ENCODE measurements at places on chromosomes 16 and 17.
A peak's percentile ranks its signal among the peaks of the same experiment; 100 is the strongest.

DNA sequence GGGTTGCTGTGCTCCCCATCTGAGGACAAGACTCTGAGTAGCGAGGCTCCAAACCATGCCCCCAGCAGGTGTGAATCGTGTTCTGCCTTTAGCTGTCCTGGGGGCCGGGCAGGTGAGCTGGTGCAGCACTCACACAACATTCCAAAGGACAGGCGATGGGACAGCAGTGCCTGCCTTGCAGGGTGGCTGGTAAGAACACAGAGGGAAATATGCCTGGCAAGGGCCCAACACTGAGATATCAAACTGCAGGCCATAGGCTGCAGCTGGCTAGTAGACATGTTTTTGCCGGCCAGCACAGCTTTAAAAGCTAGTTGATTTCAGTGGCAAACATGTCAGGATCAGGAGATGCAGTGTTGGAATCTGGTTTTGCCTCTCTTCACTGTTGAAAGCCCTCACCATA is 23.6 kb downstream of the CLEC16A start:
- DNase-seq = no peak

- DNase-seq = peak; percentile 28
Observed at GRCh38 chr17:80475910-80476876, at the start of gene NPTX1. TSS of gene NPTX1 (minus strand) at chr17:80476607. CDS start at chr17:80476446, 161 bp downstream.

DNA sequence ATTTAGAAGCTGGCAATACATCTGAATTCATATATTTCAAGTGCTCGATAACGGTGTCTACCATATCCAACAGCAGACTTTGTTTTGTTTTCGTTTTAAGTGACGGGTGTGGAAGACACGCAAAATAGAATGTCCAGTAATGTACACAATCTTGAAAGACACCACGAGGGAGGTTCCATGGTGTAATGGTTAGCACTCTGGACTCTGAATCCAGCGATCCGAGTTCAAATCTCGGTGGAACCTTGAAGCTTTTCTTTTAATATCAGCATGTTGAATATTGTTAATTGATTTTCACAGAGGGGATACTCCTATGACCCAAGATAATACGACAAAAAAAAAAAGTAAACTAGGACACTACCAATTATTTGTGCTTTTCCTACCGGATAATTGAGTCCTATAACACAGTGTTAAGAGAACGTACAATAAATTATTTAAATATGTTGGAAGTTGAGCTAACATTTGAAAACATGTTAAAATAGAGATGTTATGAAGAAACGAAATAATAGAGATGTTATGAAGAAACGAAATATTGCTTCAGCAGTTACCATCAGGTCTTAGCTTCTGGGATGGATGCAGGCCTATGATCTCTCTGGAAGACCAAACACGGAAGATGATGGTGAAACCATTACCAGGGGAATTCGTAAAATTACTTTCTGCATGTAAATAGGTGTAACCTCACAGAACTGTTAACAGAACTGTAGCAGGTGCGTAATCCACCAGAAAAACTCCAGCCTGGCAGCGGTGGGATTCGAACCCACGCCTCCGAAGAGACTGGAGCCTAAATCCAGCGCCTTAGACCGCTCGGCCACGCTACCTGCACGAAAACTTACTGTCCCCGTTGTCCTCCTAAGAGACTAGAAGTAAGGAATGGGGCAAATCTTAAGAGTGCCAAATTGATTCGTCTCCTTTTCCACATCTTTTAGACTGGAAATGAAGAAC is 1.5 kb upstream of the ALOXE3 start:
- DNase-seq = peak; percentile 79

DNA sequence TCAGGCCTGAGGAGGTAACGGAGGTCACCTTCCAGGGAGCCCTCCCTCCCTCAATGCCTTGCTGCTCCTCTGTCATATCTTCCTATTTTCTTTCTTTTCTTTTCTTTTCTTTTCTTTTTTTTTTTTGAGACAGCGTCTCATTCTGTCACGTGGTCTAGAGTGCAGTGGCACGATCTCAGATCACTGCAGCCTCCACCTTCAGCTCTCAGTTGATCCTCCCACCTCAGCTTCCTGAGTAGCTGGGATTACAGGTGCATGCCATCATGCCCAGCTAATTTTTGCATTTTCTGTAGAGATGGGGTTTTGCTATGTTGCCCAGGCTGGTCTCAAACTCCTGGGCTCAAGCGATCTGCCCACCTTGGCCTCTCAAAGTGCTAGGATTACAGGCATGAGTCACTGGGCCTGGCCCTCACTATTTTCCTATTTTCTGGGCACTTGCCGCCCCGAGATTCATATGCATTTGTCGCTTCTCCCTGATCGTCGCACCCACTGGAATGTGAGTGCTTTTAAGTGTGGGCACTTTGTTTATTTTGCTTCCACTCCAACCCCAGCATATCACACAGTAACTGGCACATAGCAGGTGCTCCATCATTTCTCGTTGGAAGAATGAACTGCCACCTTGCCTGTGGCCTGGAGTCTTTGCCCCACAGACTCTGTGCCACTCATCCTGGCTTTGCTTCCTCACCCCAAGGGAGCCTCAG is 31.7 kb downstream of the CPNE2 start:
- peak; percentile 48 for DNase-seq

- peak; percentile 86 for DNase-seq
Observed at GRCh38 chr17:82205720-82206508, 6.7 kb downstream of the CCDC57 start.

- DNase-seq = no peak
Observed at GRCh38 chr16:51658531-51658930, 507.5 kb upstream of the SALL1 start.

DNA sequence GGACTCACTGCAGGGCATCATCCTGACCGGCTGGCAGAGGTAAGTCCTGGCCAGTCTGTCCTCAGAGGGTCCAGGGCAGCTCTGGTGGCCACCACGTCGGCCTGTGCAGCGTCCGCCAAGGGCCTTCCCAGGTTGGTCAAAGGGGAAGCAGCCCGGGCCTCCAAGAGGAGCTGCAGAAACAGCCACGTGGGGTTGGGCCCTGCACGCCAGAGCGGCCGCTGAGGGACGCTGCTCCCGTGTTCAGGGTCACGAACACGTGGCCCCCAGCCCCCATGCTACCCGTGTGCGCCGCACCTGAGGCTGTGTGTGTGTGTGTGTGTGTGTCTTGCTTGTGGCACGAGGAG is 13.3 kb downstream of the CYBC1 start:
- no peak for DNase-seq

DNA sequence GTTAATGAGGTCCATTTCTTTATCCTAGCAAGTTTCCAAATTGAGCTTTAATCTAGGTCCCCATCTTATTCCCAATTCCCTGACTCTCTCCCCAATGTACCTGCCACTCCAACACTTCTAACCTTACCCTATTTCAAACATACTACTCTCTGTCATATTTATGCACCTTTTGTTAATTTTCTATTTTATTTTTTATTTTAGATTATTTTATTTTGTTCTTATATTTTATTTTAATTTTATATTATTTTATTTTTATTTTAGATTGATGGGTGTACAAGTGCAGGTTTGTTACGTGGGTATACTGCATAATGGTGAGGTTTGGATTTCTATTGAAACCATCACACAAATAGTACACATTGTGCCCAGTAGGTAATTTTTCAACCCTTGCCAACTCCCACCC is 333.9 kb upstream of the ERCC4 start:
- no peak for DNase-seq

DNA sequence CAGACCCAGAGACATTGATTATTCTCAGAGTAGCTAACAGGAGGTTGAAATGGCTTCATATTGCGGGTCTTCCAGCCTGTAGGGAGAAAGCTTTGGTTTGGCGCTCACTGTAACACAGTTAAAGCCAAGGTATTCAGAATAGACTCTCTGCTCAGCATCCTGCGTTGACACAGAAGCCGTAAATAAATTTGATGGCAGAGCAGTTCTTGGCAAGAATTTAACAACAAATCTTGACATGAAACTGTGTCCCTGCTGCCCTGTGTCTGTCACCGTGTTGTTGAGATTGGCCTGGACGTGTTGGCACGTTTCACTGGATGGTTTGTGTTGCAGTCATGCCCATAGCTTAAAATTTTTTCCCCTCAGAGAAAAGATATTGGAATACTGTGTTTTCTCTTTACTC is 359.6 kb downstream of the SNX29 start:
- no peak for DNase-seq

- DNase-seq = no peak
Observed at GRCh38 chr17:4038076-4038475, 73.8 kb upstream of the ATP2A3 start.

GRCh38 chr16:64452446-64452845 is 669.4 kb downstream of the CDH11 start:
- DNase-seq = no peak

- peak; percentile 60 for DNase-seq
Observed at GRCh38 chr17:39867084-39867879, 720 bp upstream of the ZPBP2 start.

GRCh38 chr16:78522327-78522726 is 422.9 kb downstream of the WWOX start:
- DNase-seq = no peak

DNA sequence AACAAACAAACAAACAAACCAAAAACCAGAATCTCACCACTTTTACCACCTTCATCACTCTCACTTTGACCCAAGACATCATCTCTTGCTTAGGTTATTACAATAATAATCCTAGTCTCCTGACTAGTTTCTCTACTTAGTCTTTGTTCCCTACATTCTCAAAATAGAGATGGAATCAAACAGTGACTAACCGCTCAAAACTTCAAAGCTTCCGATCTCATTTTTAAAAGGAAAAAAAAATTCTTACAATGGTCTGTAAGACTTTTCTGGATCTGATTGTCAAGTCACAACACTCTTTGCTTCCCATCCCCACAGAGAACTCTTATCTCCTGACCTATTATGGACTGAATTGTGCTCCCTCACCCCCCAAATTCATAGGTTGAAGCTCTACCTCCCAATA is 60.9 kb downstream of the SPAG9 start:
- no peak for DNase-seq

DNA sequence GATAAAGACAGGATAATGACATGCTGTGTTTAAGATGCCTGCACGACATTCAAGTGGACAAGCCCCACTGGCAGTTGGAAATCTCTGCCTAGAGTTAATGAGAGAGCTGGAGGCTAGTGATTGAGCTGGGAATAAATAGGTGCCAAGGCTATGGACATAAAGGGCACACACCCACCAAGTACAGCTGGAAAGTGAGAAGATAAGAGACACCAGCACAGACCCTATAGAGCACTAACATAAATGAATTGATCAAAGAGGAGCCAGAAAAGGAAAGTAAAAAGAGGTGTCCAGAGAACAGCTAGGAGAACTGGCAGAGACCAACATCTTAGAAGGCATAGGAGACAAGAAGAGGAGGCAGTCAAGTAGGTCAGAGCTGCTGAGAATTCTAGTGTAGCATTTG is 101.2 kb downstream of the YPEL2 start:
- DNase-seq = no peak

GRCh38 chr17:2928294-2928890 is 132.2 kb downstream of the RAP1GAP2 start:
- no peak for DNase-seq

- DNase-seq = peak; percentile 63
Observed at GRCh38 chr16:3149630-3150345, 15.0 kb downstream of the ZNF213 start.

- no peak for DNase-seq
Observed at GRCh38 chr17:43536236-43536992, 9.7 kb downstream of the ETV4 start.

DNA sequence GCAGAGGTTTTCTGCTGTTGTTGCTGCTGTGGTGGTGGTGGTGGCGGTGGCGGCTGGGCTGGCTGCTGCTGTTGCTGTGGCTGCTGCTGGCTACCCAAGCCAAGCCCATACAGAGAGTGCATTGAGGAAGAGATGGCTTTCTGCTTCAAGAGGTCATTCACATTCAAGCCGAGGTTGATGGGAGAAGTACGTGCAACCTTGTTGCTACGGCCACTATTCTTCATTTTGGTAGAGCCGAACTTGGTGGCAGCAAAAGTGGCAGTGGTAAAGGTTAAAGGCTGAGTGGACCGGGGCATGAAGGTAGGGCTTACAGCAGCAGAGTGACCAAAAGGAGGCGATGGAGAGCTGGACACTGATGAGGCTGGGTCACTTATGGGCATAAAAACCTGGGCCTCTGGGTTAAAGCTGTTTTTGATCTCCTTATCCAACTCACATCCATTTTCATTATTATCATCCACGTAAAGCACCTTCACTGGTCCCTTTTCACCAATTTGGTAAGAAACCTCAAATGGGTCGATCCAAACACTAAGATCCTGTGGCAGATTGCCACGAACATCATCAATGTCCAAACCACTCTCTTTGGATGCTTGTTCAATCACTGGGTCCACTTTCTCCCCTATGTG is 2.8 kb downstream of the TOB1 start:
- DNase-seq = peak; percentile 49

DNA sequence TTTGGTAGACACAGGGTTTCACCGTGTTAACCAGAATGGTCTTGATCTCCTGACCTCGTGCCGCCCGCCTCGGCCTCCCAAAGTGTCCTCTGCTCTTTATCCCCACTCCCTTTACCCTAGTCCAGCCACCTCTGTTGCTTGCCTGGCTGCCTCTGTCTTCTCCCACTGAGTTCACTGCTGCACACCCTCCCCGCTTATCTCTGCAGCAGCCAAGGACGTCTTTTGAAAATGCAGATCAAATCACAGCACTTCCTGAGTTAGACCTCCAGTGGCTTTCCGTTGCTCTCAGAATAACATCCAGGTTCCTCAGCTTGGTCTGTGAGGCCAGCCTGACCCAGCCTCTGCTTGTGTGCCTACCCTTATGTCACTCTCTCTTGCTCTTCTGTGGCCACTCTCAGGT is 5.4 kb downstream of the METTL22 start:
- no peak for DNase-seq

All from CD4-positive, alpha-beta T cell treated with Interleukin-6 for 4 hours (primary cell).